ENCODE measurements at places on chromosomes 5 and 9.

DNA sequence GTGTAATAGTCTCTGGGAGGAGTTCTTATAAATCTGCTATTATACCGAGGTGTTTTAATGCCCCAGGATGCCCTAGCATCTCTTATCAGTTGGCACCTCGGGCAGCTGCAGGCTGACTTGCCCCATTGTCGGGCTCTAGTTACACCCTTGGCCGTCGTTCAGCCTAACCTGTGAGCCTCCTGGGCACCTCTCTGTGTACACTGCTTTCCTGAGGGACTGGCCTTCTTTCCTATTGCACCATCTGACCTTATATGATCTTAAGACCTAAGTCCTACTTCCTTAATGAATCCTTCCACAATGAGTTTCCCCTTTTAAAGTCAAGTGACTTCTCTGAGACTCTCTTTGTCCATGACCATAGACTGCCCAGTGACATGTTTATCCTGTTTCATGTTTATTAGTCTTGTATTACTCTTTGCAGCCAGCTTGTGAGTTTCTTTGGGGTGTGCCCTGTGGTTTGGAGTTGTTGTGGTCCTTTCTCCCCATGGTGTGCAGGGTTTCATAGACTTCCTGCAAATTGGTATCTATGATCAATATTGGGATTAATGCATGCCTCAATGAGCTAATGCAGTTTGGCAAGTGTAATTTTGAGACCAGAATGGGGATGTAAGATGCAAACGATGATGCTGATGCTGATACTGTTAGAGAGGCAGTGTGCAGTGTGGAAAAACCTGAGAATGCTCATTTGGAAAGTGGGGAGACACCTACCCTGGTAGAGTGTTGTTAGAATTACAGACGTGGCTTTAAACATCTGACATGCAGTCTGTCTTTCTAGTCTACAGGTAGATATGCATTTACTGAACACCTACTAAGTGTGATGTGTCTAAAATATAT lies 4.9 kb downstream of the DAPK1 start:
- no peak for DNase-seq

- peak; percentile 27 for DNase-seq
Measured at GRCh38 chr5:178230879-178231538, 1.6 kb downstream of the PHYKPL start.

DNA sequence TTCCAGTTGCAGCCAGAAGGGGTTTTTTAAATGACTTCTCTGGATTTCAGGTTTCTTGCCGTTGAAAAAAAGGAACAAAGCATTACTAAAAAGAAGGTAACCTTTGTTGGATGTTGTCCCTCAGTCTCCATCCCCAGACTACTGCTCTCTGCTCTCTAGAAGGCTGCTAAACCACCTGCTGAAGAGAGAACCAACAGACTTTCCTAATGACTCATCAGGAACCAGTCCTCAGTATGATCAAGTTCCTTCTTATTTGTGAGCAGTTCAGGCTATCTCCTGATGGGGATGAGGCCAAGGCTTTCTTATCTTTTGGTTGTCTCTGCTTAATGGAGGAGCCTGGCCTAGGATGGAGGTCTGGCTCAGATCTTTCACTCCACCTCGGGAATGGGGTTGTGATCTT lies 4.1 kb downstream of the KIF4B start:
- no peak for DNase-seq

- no peak for DNase-seq
Measured at GRCh38 chr9:90508940-90509339, 133.7 kb downstream of the DIRAS2 start.
